ENCODE measurements at places on chromosomes 7 and 10.
A peak's percentile ranks its signal among the peaks of the same experiment; 100 is the strongest.

GRCh38 chr7:148712678-148713329 is 14.1 kb downstream of the CUL1 start:
- no peak for DNase-seq

DNA sequence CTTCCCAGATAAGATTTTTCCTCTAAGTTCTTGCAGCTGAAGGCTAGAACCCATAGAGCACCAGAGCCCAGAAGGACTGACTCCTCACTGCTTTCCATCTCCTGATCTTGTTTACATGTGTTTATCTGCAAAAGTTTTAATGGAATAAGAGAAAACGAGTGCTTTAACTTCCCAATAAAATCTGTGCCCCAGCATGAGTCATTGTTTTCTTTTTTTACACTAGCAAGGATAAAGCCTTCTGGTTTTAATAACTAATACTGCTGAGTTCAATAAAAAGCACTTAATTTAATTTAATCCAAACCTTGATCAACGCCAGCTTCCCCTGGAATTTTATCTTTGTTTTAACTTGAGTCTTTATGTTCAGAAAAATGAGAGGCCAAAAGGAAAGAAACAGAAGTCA is 227.6 kb downstream of the HPSE2 start:
- no peak for DNase-seq

- DNase-seq, result no peak
These were observed 292.9 kb downstream of the BAMBI start for GRCh38 chr10:28970231-28970630.

GRCh38 chr7:48192996-48193395 is 21.7 kb downstream of the ABCA13 start:
- DNase-seq, result no peak

- no peak for DNase-seq
These were observed 60.9 kb upstream of the CHRM2 start for GRCh38 chr7:136807598-136807997.

DNA sequence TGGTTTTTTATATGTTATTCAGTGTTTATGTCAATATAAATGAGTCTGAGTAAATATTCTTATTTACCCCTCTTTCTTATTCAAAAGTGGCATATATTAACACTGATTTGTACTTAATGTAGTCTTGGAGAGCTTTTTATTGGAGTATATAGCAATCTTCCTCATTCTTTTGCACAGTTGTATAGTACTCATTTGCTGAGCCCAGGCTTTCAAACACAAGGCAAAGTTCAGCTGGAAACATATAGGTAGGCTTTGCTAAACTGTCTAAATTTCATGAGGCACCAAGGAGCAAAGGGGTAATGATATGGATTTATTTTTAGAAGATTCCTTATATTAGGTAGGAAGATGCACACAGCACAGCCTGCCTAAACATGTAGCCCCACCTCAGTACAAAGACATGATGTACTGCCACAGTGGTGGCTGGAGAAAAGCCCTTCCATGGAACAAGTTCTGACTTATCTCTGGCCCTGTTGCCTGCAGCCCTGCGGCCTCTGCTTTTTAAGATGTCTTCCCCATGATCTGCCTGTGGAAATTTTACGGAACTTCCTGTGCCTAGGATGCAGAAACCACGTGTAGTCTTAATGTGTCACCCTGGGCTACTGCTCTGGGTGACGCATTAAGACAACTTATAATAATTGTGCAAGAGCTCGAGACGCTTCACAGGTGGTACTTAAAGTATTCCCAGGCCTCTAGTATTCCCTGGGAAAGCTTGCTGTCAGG is 9.6 kb upstream of the PDCD4 start:
- no peak for DNase-seq

- peak; percentile 74 for DNase-seq
These were observed 440.5 kb downstream of the SEMA3D start for GRCh38 chr7:84746353-84746752.

DNA sequence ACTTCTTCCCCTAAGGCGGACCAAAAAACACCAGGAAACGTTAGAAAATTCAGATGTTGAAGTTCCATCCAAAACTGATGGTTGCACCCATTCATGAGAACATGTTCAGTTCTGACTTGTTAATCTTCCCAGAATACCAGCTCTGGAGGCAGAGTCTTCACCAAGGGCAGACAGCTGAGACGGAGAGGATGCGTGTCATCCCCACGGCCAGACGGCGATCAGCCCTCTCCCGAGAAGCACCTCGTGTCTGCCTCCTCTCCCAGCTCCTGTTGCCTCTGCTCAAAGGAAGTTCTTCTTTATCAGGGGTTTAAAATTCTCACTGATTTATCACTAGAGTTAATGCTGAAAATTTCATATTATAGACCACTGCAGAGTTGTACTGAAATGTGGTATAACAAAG is 269.7 kb downstream of the ZMYND11 start:
- no peak for DNase-seq

GRCh38 chr7:84393786-84394185 is 199.2 kb upstream of the SEMA3A start:
- DNase-seq, result no peak

GRCh38 chr7:132002343-132002968 is 446.0 kb upstream of the PODXL start:
- DNase-seq, result peak; percentile 64

- no peak for DNase-seq
These were observed 103.7 kb downstream of the KCNMA1 start for GRCh38 chr10:77533887-77534278.

DNA sequence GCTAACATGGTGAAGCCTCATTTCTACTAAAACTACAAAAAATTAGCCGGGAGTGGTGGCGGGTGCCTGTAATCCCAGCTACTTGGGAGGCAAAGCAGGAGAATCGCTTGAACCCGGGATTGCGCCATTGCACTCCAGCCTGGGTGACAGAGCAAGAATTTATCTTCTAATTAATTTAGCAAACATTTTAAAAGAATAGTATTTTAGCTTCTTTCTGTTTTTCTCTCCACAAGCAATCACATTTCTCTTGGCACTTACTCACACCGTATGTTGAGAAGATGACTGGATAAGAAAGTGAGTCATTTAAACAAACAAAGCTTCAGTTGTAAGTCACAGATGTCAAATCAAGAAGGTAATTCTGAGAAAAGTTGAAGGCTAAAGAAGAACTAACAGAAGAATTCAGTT is 264.0 kb downstream of the ARL4A start:
- DNase-seq, result no peak

DNA sequence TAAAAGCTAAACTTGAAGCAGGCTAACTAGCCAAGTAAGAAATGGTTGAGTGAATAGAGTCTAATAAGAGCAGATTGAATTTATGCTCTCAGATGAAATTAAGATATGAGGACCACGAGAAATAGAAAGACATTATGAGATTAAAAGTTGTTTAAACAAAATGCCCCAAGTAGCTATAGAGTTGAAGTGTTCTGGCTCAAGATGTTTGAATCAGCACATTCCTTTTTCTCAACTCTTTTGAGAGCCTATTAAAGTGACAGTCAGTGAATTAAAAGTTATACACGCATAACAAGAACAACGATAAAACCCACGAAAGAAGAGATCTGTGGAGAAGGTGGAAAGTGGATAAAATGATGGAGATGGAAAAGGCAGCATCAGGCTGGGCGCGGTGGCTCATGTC is 322.2 kb upstream of the ANKRD30A start:
- no peak for DNase-seq

DNA sequence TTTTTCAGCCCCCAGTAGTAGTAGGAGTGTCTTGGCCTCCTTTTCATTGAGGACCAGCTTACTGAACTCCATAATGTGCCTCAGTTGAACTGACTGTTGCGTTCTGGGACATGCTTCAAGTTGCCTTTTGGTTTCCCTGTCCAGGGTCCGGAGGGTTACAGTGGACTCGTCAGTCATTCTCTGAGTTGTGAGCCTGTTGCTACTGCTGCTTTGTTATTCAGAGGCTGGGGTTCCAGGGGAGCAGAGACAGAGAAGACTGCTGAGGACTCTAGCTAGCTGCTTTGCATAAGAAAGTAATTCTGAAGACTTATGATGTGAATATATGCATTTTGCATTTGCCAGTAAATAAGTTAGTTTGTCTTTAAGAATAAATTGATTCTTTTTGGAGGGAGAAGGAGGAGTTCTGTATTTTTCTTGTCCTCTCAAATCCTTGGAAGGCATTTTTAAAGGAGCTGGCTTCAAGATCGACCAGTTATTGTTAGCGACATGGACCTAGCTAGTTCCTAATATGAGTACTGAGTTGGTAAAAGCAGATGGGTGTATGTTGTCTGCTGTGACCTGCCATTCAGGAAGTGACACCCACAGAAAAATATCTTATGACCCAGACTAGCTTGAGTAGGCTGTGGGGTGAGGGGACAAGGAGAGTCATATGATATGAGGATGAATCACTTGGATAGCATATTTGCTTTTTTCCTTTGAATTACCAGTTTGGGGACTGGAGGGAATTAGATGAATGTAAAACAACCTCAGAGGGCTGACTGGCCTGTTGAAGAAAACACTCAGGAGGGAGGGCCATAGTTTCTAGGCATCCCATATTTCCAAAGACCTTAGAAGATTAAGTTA is 8.3 kb downstream of the PI4K2A start:
- no peak for DNase-seq

DNA sequence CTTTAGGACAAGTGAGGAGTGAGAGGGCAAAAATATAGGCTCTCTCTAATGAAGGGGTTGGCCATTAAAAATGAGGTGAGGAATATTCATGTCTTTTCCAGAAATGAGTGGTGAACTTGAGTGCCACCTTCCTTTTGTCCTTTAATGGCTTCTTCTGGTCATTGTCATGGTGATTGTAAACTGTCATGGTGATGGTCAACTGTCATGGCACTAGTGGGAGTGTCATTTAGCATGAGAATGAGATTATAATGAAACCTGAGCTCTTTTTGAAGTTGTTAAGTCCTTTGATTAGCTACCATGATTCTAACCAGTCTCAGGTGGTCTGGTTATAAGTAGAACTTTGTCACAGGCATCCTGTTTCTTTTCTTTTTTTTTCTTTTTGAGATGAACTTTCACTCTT is 524.4 kb downstream of the NEBL start:
- DNase-seq, result no peak

- no peak for DNase-seq
These were observed 37.9 kb upstream of the ADD3 start for GRCh38 chr10:109969760-109970346.

DNA sequence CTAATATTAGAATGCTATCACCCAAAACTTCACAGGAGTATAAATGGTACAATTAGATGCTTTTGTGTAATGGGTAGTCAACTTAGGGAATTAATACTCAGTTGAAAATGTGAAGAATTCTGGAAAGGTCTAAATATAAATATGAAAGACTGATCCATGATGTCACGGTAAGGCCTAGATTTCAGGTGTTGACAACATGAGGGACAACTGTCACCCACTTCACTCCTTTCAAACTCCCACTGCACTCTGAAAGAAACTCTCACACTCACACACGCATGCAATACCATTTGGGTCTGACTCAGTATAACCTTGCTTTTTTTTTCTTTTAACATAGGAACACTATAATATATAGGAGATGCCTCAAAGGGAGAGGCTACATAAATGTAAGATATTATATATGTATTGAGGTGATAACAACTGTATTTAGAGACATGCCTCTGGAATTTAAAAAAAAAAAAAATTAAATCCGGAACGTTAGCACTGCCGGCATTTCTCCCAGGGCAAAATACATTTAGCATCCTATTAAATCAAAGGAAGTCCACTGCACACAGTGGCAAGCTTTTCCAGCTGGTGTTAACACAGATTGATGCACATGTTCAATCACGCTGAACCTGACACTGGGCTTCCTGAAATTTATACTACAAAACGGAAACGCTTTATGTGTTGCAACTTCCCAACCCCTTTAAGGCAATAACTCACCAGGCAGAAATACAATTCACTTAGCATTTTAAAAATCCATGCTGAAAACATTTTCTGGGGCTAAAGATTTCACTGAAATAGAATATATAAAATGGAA is 74.9 kb downstream of the RSU1 start:
- DNase-seq, result no peak

DNA sequence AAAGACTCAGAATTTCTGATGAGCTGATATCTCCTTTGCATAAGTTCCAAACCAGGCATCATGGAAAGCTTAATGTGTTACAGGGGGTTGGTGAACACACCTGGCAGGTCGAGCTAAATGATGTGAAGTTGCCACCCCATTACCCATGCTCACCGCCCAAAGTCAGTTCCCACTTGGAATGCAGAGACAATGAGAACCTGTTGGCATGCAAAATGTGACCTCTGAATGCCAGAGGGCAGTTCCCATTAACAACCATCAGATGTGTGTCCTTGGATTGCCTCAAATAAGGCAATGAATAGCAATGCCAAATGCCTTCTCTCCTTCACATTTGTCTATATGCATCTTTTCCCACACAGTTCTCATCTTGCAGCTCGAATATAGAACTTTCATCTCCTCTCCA is 190.7 kb downstream of the CDCA7L start:
- no peak for DNase-seq

DNA sequence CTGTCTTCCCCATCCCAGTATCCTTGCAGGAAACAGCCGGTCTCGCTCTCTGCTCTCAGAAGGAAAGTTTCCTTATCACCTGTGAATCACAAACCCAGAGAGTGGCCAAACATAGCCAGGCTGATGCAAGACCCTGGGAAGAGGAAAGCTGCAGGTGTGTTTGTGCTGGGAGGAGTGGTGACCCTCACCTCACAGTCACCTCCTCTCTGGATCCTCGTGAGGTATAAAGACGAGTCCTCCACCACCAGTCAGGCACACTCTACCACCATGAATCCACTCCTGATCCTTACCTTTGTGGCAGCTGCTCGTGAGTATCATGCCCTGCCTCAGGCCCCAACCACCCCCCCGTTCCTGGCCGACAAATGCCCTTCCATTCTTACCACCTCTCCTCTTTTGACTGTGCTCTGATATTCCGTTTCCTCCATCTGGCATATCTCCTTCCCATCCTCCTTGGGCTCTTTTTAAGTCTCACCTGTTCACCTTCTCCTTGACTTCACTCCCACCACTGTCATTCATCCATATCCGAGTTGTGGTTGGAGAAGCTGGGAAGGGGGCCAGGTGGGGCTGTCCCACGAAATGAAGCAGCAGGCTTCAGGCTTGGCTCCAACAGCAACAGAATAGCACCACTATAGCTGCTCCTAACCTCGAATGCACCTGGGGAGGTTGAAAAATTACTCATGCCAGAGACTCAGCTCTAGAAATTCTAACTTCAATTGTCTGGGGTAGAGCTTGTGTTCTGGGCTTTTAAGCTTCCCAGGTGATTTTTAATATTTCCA is at the start of gene PRSS1:
Gene PRSS1, plus strand, starts transcription at position 255 of the 776 bp plus-strand sequence. Its CDS starts 13 bp downstream, at position 268.
- DNase-seq, result peak; percentile 31

- DNase-seq, result no peak
These were observed 68.8 kb downstream of the HHEX start for GRCh38 chr10:92758594-92758993.

GRCh38 chr7:87119581-87119980 is 32.7 kb upstream of the DMTF1 start:
- no peak for DNase-seq
